Activated CD8-positive, alpha-beta T cell treated with anti-CD3 and anti-CD28 coated beads, Interleukin-2, amount 10 ng/mL, durations not matched to agents 7 days and 5 days (primary cell): ENCODE measurements at places on chromosomes 6 and 20.

DNA sequence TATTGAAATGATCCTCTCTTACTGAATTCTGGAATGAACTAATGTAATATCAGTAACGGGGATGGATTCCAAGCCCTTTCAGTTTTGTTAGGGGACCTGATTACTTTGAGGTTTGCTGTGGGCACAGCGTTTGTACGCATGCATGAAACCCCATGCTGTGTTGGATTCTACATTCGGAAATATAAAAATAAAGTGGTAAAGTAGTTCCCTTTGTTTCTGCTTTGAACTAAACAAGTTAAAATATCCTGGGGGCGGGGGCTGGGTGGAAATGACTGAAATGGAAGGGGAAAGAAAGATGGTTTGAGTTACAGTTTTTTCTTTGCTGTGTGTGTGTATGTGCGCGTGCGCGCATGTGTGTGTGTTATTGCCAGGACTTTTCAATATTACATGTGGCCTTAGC, 196.5 kb upstream of the OPRM1 start:
- no peak for DNase-seq

GRCh38 chr6:44917430-44917829, 410.7 kb upstream of the RUNX2 start:
- no peak for DNase-seq

GRCh38 chr6:107400616-107401147, 58.7 kb downstream of the PDSS2 start:
- no peak for DNase-seq

DNA sequence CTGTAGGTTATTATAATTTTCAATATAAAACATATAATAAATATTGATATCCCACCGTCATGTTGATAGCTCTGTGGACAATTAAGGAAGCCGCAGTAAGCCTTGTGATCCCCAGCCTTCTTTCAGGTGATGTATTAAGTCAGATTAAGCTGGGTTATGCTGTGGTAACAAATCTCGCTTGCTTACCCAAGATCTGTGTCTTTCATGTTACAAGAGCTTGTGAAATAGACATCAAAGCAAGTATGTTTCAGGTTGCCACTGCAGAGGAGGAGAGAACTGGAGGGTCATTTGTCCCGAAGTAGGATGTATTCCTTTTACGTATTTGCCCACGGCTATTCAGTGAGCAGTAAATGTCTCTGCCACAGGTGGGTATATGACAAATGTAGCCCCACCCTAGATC, 17.8 kb upstream of the BCKDHB start:
- no peak for DNase-seq

GRCh38 chr6:136959471-136959891, 37.4 kb downstream of the SLC35D3 start:
- DNase-seq: no peak

DNA sequence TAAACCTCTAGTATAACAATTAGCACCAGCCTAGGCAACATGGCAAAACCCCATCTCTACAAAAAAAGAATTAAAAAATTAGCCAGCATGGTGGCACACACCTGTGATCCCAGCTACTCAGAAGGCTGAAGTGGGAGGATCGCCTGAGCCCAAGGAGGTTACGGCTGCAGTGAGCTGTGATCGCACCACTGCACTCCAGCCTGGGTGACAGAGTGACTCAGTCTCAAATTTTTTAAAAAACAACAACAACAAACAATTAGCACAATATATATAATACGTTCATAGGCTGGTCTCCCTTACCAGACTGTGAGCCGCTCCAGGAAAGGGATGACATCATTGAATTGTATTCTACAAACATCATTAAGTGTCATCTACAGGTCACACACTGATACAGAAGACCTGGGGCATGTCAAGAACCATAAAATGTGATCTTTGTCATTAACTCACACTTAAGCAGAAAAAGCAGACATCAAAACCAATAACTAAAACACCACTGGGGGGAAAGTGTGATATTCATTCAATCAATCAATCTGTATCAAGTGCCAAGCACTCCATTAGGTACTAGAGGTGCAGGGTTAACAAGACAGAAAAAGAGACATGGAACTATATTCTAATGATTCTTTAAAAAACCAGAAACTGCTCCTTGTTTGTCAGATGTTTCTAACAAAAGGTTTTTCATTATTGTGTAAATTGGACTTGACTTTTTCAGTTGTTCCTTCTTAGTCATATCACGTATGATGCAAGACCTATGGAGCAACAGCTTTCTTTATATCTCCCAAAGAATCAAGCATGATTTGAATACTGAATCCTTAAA, 17.8 kb downstream of the MAP3K5 start:
- DNase-seq: no peak
